ENCODE measurements at places on chromosomes 6 and 20. TPM values are rescaled to one million over a fixed set of nuclear protein-coding genes. Genes with fewer than 3 reads are reported as not detected.

- DNase-seq: no peak
- H3K4me1 ChIP-seq: no peaks in the 10 kb centered on the region
- no peaks in the 10 kb centered on the region for H3K36me3 ChIP-seq
- no peak overlapping the region for H3K27ac ChIP-seq
- H3K4me3 ChIP-seq: no peak overlapping the region
- no peaks in the 10 kb centered on the region for H3K27me3 ChIP-seq
Measured at GRCh38 chr20:19460386-19460785, 247.9 kb downstream of the SLC24A3 start.

DNA sequence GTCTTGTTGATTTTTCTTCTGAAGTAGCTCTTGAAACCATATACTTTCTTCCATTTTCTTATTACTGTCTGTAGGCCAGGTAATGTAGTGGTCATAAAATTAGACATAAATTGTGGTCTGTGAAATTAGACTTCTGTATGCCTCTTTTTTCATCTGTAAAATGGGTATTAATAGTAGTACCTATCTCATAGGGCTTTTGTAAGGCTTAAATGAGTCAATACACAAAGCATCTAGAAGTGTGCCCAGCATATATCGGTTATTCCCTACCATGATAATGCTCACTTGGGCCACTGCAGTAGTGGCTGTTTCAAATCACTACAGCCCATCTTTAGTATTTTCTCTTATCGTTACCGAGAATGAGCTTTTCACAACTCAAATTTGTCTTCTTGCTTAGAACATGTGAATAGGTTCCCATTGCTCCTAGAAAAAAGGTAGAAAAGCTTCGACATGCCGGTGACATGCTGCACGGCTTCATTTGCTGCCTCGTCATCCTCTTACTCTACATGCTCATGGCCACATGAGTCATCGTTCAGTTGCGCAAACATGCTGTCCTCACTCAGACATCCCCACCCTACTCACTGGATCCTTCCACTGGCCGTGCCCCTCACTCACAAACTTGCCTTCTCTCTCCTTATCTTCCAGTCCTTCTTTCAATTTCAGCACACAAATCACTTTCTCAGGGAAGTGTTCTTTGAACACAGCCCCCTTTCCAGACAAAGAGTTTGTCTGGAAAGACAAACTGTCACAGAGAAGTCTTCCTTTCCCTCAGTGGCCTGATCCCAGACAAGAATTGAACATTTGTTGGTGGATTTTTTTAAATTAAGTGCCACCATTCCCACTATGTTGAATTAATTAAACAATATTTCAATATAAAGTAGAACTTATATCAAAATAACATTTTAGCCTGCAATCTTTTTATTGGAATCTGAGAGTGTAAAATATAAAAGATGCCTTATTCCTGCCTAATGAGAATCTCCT, 32.2 kb upstream of the ERVFRD-1 start:
- no peaks in the 10 kb centered on the region for H3K4me1 ChIP-seq
- no peak overlapping the region for H3K27ac ChIP-seq
- no peaks in the 10 kb centered on the region for H3K27me3 ChIP-seq
- H3K36me3 ChIP-seq: no peaks in the 10 kb centered on the region

The C6orf136 gene
- total RNA-seq: 17.9 TPM

DNA sequence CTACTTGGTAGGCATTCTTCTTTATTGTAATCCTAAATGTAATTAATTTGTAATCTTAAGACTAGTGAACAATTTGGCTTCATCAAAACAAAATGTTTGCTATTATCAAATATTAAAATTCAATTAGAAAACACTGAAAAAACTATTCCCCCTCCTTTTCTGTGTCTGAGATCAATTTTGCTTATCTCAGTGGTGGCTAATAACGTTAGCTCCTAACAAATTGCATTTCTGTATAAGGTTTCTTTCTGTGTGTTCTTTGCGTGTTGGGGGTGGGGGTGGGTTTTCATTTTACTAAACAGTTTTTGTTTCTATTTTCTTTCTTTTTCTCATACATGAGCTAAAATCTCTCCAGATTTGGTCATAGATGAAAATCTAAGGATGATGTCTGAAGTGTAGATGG, 54.0 kb upstream of the EYA4 start:
- no peak overlapping the region for H3K27ac ChIP-seq
- no peaks in the 10 kb centered on the region for H3K27me3 ChIP-seq
- no peak overlapping the region for H3K4me3 ChIP-seq
- H3K4me1 ChIP-seq: peaks cover 5% of the 10 kb centered on the region

DNA sequence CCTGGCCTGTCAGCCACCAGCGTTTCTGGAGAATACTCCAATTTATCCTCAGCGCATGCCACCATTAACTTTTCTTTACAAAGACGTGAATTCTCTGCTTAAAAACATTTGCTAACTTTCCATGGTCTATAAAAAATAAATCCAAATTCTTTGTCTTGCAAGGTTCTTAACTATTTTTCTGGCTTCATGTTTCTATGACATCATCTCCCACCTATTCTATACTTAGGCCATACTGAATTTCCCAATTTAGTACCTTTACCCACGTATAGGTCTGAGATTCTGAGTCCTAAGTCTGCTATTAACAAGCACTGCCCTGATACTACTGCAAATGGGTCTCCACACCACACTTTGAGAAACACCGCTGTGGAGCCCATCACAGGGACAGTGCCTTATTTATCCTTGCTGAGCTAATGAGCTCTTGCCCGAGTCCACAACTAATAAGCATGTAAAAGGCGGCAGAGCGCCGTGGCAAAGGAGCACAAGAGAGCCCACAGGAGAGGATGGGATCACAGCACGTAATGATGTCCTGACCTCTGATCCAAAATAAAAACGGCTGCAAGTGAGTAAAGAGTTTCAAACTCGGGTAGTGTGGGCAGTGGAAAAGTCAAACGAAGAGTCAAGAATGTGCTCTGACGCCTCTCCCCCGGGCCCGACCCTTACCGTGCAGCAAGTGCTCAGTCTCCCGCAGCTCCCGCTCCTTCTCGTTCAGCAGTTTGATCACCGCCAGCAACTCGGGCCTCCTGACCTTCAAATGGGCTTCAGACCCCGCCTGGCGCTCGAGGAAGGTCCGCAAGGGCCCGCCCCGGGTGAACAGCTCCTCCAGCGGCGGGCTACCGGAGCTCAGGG, 519 bp downstream of the MTRF1L start:
- H3K36me3 ChIP-seq: peaks cover 26% of the 10 kb centered on the region
- H3K4me1 ChIP-seq: no peaks in the 10 kb centered on the region
- peak overlapping the region; percentile 69 for H3K27ac ChIP-seq
- no peaks in the 10 kb centered on the region for H3K27me3 ChIP-seq
- DNase-seq: peak; percentile 69

- DNase-seq: no peak
- H3K4me1 ChIP-seq: no peaks in the 10 kb centered on the region
- peaks cover 7% of the 10 kb centered on the region for H3K36me3 ChIP-seq
- peak overlapping the region; percentile 92 for H3K4me3 ChIP-seq
- H3K27me3 ChIP-seq: no peaks in the 10 kb centered on the region
Measured at GRCh38 chr6:116666869-116667268, 1.7 kb downstream of the ZUP1 start.

DNA sequence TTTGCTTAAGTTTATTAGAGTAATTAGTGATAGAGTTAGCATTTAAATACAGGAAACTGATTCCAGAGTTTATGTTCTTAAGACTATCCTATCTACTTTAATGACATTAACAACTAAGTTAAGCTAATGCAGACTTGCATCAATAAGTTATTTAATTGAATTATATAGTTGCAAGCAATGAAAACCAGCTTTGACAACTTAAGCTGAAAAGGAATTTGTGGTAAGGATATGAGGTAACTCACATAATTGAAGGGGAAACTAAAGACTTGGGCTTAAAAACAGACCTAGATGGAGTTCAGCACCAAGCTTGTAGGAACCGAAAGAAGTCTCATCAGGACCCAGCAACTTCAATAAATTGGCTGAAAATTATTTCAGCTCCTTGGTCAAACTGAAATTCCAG, 222.3 kb downstream of the IBTK start:
- H3K4me1 ChIP-seq: no peaks in the 10 kb centered on the region
- no peak overlapping the region for H3K27ac ChIP-seq
- H3K36me3 ChIP-seq: no peaks in the 10 kb centered on the region
- no peak for DNase-seq
- H3K27me3 ChIP-seq: no peaks in the 10 kb centered on the region
- no peak overlapping the region for H3K4me3 ChIP-seq

DNA sequence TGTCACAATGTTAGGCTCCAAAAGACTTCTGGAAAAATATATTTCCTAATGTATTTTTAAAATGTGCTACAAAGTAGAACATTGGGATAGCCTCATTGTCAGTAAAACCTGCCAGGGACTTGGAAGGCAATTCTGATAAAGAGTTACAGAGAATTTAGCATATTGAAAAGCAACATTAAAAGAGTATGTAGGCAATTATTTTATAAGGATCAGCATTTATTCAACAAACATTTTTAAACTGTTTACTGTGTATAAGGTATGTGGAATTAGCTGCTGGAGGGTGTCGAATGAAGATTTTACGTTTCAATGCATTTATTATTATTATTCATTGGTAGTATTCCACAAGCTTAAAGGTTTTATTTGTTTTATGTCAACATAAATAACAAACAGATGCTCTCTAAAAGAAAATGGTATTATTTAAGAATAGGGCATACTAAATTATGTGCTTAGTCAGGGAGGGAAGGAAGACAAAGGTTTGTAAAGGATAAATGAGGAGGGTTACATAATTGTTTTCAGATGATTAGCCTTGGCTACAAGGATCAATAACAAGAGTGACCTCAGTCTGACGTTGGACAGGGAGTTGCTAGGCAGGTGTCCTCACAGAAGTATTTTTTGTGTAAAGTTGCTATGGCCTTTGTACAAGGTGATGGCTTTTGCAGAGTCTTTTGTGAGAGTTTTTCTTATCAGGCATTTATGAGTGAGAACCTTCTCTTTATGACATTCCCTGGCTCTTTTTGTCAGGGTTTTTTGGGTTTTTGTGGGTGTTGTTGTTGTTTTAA, 313.4 kb upstream of the PLCB4 start:
- H3K27me3 ChIP-seq: no peaks in the 10 kb centered on the region
- H3K4me1 ChIP-seq: no peaks in the 10 kb centered on the region
- H3K36me3 ChIP-seq: no peaks in the 10 kb centered on the region
